ENCODE measurements at places on chromosomes 2 and 18. TPM values are rescaled to one million over a fixed set of nuclear protein-coding genes. Genes with fewer than 3 reads are reported as not detected.

Gene KYNU
- 1.7 TPM for total RNA-seq

Gene DAW1
- 1.4 TPM for total RNA-seq

Gene COL3A1
- total RNA-seq = 1.5 TPM

Gene CFAP53
- 0.86 TPM for total RNA-seq

Gene VSNL1
- 12.8 TPM for total RNA-seq

Gene SERPINB11
- not detected for total RNA-seq

Gene EVX2
- not detected for total RNA-seq

Gene PID1
- 9.6 TPM for total RNA-seq

Gene SNED1
- 1.2 TPM for total RNA-seq

Gene IL1B
- total RNA-seq = 298 TPM

Gene MDH1B
- total RNA-seq = not detected

Gene CNDP1
- not detected for total RNA-seq

Gene KCNJ3
- total RNA-seq = not detected

Gene SPRED2
- 14.1 TPM for total RNA-seq

Gene MEX3C
- total RNA-seq = 38.6 TPM

Gene NAT8
- total RNA-seq = not detected

Gene REG3G
- total RNA-seq = not detected

Gene LHCGR
- total RNA-seq = not detected

Gene HAAO
- total RNA-seq = not detected

Gene GAREM2
- total RNA-seq = 0.94 TPM

Gene TMEM17
- 5.5 TPM for total RNA-seq

All from hair follicular keratinocyte (primary cell).